Stimulated activated CD8-positive, alpha-beta memory T cell treated with anti-CD3 and anti-CD28 coated beads, Interleukin-15, amount 100 ng/mL, for 48 hours (primary cell): ENCODE measurements at places on chromosomes 16 and 17.

DNA sequence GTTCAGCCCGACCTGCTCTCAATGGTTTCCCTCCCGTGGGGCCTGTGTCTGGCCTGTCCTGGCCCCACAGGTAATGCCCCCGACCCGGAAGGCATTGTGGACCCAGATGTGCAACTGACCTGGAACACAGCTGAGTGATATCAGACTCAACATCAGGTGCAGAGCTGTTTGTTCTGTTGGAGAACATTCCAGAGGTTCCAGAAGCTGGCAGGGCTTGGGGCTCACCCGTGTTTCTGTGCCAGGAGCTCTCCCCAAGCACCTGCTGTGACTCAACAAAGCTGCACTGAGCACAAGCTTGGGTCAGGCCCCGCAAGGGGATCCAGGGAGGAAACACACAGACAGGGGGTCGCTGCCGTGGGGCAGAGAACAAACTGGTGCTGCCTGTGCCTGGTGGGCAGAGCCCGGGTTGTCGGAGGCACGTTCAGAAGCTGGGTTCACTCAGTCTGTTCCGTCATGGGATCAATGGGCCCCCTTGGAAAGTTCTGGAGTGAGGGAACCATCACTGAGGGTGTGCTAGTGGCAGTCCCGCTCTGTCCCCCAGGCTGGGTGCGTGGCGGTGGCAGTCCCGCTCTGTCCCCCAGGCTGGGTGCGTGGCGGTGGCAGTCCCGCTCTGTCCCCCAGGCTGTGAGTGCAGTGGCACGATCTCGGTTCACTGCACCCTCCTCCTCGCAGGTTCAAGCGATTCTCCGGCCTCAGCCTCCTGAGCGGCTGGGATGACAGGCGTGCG lies 22.1 kb downstream of the HS3ST6 start:
- DNase-seq, result no peak

- no peak for DNase-seq
These were observed 287.4 kb downstream of the SEC14L1 start for GRCh38 chr17:77428020-77428748.

GRCh38 chr17:4488989-4489595 lies 9.6 kb upstream of the SPNS2 start:
- no peak for DNase-seq

DNA sequence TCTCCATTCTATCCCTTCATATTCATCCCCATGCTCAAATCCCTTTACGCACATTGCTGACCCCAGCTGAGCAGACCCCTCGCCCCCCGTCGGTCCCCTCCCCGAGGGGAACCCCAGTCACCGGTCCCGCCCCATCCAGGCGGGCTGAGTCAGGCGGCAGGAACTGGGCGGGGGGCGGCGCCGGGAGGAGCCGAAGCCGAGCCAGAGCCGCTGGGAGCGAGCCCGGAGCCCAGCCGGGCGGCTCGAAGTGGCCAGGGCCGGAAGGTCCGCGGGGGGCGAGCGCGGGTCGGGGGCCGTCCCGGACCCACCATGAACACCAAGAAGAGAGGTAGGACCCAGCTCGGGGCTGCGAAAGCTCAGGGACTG lies 8.6 kb downstream of the RIPOR1 start:
- no peak for DNase-seq

DNA sequence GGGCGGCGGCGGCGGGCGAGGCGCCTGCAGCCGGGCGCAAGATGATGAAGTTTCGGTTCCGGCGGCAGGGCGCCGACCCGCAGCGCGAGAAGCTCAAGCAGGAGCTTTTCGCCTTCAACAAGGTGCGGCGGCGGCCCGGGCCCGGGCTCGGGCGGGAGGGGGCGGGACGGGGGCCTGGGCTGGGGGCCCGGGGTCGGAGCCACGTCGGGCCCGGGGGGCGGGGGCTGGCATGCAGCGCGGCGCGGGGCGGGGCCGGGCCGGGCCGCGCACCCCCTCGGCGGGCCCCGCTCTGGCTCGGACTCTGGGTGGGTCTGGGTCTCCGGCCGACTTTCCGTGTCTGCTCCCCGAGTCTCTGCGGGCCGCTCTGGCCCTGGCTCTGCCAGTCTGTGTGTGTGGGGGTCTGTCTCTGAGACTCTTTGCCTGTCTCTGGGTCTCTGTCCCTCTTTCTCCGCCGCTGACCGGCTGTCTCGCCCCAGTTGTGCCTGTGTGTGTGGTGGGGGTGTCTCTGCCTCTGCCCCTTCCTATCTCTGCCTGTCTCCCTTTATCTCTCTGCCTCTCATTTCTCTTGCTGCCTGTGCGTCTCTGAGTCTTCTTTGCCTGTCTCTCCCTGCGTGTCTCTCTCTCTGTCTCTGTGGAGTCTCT lies 328 bp downstream of the LLGL1 start:
- no peak for DNase-seq

GRCh38 chr16:27823421-27823820 lies 240.1 kb downstream of the GSG1L start:
- no peak for DNase-seq

DNA sequence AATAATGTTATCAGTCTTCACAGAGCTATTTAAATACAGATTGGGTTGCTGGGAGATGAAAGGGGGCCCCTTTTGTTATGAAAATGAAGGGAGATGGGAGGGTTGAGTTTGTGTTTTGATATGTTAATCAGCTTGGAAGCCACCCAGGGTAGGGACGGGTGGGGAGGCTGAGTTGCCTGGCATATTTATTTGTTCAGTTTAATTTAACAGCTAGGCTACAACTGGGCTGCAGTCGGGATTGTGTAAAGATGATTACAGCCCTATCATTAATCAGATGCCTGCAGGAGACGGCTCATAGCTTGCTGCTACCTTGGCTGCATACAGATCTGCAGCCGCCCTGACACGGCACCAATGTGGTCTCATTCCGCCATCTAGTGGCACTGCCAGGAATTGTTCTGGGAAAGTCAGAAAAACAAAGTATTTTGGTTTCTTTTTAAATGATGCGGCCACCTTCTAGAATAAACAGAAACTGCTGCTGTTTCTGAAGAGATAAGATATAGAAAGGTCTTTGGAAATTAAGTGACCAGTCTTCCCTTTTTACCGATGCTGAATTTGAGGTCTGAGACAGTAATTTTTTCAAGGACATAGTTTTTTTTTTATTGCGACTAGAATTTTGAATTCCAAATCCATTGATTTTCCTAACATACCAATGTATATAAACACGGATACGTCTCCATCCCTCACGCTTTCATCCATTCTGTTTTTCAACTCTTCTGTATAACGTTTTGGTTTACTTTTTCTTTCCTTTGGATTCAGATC lies 458.0 kb upstream of the ASIC2 start:
- peak; percentile 2 for DNase-seq

DNA sequence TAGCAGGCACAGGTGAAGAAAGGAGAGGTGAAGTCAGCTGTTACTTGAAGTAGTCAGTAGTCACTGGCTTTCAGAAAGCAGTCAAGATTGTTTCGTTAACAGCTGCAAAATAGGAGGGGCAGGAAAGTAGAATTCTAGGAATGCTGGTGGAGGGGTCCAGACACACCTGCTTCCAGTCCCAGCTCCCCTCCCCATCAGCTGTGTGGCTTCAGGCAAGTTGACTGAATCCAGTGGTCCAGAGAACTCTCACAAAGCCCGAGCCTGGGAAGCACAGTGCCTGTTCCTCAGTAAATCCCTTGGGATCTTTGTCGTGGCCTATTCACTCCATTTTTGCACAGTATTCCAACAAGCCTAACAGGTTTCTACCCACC lies 4.6 kb upstream of the SOCS1 start:
- no peak for DNase-seq

DNA sequence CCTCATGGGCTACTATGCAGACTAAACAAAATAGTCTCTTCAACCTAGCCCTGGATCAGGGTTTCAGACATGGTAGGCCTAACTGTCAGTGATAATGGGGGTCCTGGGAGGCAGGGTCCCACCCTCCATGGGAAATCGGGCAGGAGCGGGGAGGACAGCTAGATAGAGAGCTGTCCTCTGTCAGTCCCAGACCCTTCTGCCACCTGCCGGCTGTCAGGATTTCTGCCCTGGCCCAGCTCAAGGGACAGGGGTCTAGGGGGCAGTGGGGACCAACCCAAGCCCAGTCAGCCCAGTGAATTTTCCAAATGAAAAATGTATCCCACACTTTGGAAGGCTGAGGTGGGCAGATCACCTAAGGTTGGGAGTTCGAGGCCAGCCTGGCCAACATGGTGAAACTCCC lies 5.3 kb downstream of the CA7 start:
- no peak for DNase-seq

GRCh38 chr16:15653227-15653626 lies 3.2 kb downstream of the NDE1 start:
- DNase-seq, result no peak

GRCh38 chr17:31842195-31843069 lies 16.6 kb downstream of the COPRS start:
- peak; percentile 27 for DNase-seq

GRCh38 chr16:84616515-84616914 lies 1.4 kb downstream of the COTL1 start:
- no peak for DNase-seq

GRCh38 chr17:3750926-3751325 lies 27.2 kb downstream of the HASPIN start:
- no peak for DNase-seq

- DNase-seq, result no peak
These were observed 2.9 kb upstream of the NAGS start for GRCh38 chr17:44001461-44001920.

- DNase-seq, result no peak
These were observed 140.7 kb downstream of the C16orf78 start for GRCh38 chr16:49514073-49514980.

DNA sequence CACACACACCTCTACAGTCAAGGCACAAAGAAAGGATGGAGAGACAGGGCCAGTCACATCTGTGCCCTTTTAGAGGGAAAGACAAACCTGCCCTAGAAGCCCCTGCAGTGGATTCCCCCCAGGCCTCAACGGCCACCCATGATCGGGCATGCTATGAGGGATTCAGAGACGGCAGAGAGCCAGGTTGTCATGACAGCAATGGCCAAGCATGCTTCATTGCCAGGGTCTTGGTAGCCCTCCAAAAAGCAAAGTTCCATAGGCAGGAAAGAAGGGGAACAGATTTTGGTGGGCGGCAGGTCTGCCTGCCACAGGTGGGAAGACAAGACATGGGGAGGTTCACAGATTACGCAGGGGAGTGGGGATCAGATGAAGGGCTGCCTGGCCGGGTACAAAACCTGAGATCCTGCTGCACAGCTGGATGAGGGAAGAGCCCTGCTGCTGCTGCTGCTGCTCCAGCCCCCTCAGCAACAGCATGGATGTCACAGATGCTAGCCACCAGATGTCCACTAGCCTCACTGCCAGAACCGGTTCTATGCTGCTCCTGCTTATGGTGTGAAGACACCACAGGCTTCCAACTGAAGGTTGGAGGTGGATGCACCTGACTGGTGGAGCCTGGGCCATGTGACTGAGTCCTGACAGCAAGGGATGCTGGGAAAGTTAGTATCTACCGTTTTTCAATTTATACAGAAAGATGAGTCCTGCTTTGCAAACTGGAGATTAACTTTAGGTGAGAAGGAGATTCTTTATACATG lies 17.8 kb downstream of the ACTG1 start:
- no peak for DNase-seq

DNA sequence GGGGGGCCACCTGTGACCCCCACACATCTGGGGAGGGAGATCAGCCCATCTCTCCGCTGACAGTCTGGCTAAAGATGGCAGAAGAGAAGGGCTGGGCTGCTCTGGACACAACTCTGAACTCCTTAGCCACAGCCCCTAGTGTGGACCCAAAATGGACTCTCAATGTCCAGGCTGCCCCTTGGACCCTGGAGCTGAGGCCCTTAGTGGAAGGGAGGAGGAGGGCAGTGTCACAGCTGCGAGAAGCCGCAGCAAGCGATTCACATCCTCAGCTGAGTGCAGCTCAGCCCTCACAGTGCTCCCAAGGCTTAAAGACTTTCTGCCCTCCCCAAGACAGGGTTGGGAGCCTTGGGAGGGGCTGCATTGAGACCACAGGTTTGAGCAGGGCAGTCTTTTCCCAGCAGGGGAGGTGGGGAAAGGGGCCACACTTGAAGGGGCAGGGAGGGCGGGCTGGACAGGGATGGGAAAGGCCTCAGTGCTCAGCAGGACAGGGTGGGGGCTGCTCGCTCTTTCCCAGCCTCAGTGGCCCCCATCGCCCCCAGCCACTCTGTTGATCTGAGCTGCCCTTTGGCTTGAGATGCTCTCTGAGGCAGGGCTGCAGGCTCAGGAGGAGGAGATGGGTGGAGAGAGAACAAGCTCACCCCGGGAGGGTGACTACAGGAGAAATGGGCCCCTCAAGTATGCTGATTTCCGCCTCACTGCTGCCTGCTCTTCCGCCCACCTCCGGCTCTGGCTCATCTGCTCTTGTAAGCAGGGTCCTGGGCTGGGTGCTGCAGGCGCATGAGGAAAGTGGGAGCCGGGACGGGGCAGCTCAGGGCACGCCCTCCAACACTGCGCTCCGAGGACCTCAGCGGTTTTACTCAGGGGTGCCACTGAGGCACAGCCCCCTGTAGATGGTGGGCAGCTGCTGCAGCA lies 50.9 kb upstream of the MTSS2 start:
- DNase-seq, result peak; percentile 37

DNA sequence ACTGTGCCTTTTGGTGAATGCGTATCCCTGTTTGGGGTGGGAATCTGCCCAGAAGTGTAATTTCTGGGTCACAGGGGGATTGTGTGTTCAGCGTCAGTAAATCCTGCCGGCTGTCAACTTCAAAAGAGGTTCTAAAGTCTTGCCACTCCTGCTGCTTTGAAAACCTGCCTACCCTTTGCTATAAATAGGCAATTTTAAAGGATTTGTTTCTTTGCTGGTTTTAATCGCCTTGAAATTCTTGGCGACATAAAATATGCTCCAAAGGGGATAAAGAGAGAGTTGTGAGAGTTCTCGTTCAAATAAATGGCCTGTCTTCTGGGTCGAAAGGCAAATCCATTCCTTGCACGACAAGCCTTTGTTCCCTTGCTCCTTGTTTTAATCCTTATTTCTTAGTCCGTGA lies 143.4 kb downstream of the IRF8 start:
- no peak for DNase-seq

DNA sequence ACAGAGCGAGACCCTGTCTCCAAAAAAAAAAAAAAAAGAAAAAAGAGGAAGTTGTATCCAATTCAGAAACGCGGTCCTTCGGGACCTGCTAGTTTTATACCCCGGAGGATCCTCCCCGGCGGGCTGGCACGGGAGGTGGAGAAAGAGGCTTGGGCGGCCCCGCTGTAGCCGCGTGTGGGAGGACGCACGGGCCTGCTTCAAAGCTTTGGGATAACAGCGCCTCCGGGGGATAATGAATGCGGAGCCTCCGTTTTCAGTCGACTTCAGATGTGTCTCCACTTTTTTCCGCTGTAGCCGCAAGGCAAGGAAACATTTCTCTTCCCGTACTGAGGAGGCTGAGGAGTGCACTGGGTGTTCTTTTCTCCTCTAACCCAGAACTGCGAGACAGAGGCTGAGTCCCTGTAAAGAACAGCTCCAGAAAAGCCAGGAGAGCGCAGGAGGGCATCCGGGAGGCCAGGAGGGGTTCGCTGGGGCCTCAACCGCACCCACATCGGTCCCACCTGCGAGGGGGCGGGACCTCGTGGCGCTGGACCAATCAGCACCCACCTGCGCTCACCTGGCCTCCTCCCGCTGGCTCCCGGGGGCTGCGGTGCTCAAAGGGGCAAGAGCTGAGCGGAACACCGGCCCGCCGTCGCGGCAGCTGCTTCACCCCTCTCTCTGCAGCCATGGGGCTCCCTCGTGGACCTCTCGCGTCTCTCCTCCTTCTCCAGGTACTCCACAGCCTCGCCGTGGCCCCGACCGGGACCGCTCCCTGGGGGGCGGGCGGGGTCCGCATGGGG lies at the start of gene CDH3:
CDH3 (plus strand) TSS at position 596 of the 779 bp plus-strand sequence; CDS start at position 666, 70 bp downstream.
- DNase-seq, result no peak

GRCh38 chr17:56779322-56779721 lies 54.4 kb downstream of the C17orf67 start:
- DNase-seq, result no peak
